CD4-positive, alpha-beta T cell treated with Interleukin-6 for 4 hours (primary cell): ENCODE measurements at places on chromosomes 2 and 18.
A peak's percentile ranks its signal among the peaks of the same experiment; 100 is the strongest.

DNA sequence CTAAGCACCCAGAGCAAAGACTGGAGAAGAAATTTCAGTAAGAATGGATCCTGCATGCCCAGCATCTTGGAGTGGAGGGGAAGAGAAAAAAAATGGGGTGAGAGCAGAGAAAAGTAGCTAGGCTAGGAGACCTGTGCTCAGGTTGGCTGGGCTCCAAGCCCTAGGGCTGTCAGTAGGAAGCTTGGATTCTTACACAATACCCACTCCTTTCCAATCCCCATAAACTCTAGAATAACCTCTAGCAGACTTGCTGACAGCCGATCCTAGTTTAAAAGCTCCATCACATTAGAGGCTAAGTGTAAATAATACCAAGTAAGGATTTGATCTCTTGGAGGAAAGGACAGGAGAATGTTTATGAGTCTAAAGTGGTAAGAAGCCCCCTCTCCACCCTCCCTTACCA is 46.2 kb upstream of the NABP1 start:
- no peak for DNase-seq

GRCh38 chr18:41268271-41268670 is 686.8 kb upstream of the PIK3C3 start:
- no peak for DNase-seq

DNA sequence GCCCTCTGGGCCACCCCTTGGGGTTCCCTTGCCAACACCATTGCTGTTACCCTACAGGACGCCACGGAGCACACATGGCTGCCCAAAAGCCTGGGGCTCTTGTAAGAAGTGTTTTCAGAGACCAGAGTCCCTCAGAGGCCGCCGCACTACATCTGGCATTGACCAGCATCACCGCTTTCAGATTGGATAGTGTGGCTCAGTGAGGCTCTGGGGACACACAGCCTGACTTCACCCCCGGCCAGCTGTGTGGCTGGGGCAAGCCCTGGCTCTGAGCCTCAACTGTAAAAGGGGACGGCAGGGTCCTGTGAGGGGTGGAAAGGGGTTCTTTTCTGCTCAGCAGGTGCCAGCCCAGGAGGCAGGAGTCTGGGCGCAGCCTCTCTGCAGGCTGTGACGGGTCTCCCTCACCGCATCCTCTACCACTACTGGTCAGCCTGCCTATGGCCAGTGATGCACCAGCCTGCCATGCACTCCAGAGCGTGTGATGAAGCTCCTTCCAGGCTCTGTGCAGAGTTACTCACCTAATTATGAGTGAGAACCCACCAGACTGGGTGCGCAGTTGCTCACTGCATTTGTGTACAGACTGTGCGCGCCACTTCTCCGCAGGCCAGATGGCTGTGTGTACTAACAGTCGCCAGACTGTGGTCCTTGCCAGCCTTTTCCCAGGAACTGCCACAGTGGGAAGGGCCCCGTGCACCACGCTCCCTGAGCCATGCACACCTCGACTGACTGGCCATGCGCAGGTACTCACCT is 10.7 kb upstream of the OTOF start:
- DNase-seq = no peak

DNA sequence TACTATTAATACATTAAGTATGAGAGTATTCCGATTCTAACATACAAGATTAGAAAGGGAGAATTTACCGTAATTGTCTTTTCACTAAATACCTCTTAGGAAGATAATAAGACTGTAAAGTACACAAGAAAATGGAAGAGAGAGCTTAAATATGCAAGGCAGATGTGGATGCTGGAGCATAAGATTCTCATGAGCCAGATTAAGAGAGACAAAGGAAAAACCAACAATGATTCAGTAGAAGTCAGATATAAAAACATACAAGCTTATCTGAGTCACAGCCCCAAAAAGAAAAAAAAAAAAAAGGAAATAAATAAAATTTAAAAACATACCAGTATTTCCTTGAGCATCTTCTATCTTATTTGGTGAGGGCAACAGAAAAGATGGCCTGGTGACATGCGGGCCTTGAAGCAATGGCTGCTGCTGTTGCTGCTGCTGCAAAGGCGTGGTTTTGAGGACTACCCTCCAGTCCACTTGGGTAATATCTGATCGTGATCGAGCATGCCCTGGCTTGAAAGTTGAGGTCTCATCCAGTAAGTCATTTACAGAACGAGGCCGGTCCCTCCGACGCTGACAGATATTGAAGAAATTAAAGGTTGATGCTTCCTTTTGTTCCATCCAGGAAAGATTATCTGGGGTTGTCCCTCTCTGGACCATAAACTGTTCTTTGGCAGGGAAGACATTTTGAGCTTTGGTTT is 24.5 kb downstream of the PLEKHM3 start:
- no peak for DNase-seq

DNA sequence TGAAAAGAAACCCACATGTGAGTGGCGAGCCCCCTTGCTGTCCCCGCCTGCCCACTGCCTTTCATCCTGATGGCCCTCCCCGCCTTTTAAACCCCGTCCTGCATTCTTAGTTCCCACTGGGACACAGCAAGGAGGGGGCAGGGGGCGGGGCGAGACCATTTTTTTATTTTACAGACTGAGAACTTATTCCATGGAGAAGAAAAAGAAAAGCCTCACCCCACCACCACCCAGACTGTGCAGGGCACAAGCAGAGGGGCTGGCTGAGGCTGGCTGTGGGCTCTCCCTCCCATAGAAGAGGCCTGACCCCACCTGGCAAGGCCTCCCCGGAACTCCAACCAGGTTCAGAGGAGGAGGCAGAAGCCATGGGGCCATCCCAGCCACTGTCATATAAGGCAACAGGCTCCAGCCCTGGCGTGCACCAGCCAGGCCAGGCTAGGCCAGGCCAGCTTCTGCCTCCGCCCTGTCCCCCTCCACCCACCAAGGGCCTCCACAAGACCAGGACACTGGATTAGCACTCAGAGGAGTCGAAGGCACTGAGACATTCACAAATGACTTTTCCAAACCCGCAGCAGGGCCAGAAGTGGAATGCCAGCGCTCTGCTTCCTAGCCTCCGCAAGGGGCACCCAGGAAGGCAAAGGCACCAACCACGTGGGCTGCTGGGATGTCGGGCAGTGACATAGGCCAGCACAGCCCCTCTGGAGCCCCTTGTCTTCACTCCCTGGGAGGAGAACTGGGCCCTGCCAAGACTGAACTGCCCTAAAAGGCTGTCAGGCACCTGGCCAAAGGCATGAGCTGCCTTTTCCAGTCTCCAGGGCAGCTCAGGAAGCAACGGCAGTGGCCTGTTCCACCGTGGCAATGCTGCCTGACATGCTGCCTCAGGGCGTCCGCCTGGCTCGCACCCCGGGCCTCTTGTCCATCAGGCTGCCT is 37.5 kb upstream of the SEMA4C start:
- DNase-seq = no peak

GRCh38 chr2:158745067-158745865 is 49.9 kb upstream of the DAPL1 start:
- DNase-seq = peak; percentile 49

DNA sequence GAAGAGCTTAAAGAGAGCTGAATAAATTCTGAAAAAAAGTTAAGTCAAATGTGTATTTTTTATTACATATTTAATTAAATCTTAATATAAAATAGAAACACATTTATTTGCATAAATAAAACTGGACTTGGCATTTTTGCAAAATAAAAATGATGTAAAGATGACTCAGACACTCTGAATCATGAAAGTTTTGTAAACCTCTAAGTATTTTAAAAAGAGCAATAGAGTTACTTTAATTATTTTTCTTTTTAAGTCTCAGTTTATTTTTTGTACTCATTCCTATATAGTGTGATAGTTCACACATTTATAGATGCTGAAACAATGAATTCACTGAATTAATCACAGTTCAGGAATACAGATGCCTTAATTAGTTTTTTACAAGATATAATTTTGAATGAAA is 109.9 kb upstream of the DTNA start:
- no peak for DNase-seq

DNA sequence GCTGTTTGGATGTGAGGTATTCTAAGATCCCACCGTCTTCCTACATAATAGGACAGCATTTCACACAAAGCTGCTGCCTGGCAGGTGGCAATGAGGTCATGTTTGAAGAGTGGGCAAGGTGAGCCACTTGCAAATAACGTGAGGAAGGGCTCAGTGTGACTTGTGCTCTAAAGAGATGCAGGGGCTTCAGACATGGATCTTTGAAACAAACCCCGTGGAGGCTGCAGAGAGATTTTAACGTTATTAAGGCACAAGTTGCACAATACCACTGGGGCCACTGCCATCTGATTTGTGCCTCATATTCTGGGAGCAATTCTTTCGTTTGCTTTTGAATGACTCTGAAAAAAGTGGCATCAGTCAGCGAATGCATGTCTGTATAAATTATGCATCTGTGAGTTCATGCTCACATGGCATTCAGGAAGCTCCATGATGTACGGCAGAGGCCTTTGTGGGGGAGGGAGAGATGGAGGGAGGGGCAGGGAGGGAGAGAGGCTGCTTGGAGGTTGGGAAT is 362.0 kb downstream of the SOX11 start:
- DNase-seq = no peak

DNA sequence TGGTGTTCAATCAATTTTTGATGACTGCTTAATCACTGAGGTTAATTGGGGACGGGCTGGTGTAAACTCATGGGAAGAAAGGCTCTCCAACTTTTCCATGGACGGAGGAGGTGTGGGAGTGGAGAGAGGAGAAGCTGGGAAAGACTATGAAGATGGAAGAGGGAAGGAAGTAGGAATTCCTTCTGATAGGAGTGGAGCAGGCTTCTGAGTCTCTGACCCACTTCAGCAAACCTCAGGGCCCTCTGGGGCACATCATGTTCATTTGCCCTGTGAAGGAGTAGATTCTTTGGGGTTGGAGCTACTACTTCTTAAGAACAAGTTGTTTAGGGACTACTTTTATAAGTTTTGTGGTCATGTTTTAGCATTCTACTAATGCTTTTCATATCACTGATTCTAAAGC is 87.0 kb upstream of the MAP4K3 start:
- no peak for DNase-seq

DNA sequence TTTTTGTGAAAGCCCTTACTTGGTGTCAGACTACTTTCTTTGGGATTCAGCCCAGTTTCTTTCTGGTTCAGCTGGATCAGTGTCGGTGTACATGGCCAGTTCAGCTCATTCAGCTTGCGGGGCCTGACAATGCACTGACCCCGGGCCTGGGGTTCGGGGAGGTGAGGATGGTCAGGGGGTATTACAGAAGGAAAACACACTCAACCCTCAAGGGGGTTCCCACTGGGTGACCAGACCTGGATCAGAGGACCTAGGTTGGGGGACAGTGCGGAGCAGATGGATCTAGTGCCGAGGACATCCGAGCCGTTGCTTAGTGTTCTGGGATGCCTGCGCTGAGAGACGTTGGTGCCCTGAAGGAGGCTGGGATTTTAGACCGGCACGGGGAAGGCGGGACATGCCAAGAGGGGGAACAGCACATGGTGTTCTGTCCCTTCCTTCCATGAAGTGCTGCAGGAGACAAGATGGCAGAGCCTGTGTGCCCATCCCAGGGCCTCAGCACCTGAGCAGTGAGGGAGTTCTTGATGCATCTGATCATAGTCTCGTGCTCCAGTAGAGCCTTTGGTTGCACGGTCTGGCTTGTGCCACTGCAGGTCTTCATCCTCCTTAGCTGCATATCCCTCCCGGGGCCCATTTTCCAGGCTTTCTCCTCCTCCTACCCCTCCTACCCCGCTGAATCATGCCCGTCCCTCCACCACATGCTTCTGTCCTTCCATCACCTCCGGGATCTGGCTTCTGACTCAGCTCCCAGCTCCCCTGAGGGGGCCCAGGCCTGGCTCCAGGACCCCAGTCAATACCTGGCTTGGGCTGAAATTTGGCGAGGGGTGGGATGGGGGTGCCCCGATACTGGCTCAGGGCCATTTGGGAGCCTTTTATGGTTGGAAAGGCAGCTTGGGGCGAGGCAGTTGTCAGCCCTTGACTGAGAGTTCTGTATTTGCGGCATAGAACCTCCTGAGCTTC is 18.0 kb downstream of the SPEG start:
- DNase-seq = no peak

GRCh38 chr2:86330001-86330400 is 7.4 kb downstream of the REEP1 start:
- DNase-seq = no peak

DNA sequence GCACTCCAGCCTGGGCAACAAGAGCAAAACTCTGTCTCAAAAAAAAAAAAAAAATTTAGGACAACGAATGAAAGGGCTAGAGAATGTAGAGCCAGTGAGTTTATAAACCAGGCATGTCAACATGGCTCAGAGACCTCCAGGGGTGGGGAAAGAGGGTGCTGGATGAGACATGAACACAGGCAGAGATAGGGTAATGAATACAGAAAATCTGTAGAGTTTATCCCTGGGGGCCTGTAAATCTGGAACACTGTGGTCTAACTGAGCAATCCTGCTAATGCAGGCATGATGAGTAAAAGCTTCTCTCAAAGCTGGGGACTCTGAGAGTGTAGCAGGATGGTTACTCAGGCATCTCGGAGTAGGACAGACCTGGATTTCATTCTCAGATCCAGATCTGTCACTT is 59.2 kb upstream of the IGFBP2 start:
- DNase-seq = no peak

GRCh38 chr2:67182884-67183283 is 214.2 kb upstream of the ETAA1 start:
- no peak for DNase-seq

DNA sequence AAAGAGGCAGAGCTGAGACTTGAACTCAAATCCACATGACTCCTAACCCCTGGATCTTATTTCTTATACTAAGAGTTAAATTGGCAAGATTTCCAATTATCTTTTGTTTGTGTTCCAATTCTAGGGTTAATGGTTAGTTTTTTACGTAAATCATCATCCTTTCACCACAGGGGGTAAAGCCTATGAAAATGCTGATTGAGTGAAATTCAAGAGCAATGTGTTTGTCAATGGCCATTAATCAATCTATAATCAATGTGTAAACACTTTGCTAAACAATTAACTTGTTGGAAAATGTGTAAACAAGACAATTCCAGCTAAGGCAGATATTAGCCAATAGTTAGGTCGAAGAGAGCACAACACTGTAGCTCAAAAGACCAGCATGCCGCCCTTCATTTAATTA is 376.5 kb upstream of the ACVR2A start:
- DNase-seq = no peak

- DNase-seq = no peak
Measured at GRCh38 chr2:217751192-217751591, 251.6 kb downstream of the TNS1 start.

GRCh38 chr2:241618829-241619228 is 18.1 kb downstream of the THAP4 start:
- DNase-seq = no peak
